ENCODE measurements at places on chromosomes 13 and 19. TPM values are rescaled to one million over a fixed set of nuclear protein-coding genes. Genes with fewer than 3 reads are reported as not detected.
A peak's percentile ranks its signal among the peaks of the same experiment; 100 is the strongest.

Gene PTH2
- not detected for total RNA-seq

Gene STARD13
- 19.3 TPM for total RNA-seq

Gene KLK4
- total RNA-seq, result not detected

Gene CGB8
- not detected for total RNA-seq

Gene SHD
- not detected for total RNA-seq

Gene CEACAM3
- total RNA-seq, result not detected

DNA sequence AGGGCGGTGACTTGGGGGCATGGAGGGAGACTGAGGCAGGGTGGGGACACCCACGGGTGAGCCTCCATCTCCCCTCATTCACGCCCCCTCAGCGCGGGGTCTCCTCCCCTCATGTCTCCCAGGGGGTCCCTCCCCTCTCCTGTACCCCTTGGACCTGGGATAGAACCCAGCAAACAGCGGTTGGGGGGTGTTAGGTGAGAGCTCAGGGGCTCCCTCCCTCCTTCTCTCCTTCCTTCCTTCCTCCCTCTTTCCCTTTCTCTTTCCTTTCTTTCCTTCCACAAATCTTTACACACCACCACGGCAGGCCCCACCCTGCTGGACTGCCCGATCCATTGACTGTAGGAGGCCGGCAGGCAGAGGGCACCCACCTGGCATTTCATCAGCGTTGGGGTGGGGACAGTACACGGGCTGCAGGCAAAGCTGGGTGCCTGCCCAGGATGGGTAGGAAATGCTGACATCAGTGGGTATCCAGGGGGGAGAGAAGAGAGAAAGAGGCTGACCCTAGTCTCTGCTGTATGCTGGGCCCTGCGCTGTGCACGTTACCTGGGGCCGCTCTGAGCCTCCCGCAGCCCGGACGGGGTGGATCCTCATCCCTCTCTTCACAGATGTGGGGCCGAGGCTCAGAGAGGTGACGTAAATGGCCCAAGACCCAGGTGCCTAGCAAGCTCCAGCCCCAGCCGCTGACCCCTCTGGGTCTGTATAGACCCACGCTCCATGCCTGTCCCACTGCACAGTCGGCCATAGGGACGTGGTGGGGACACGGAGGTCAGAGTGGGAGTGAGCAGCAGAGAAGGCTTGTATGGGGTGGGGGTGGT lies 3.5 kb downstream of the SSC5D start:
- no peak for DNase-seq

- no peak for DNase-seq
Measured at GRCh38 chr19:27846944-27847343, 1366.0 kb downstream of the UQCRFS1 start.

DNA sequence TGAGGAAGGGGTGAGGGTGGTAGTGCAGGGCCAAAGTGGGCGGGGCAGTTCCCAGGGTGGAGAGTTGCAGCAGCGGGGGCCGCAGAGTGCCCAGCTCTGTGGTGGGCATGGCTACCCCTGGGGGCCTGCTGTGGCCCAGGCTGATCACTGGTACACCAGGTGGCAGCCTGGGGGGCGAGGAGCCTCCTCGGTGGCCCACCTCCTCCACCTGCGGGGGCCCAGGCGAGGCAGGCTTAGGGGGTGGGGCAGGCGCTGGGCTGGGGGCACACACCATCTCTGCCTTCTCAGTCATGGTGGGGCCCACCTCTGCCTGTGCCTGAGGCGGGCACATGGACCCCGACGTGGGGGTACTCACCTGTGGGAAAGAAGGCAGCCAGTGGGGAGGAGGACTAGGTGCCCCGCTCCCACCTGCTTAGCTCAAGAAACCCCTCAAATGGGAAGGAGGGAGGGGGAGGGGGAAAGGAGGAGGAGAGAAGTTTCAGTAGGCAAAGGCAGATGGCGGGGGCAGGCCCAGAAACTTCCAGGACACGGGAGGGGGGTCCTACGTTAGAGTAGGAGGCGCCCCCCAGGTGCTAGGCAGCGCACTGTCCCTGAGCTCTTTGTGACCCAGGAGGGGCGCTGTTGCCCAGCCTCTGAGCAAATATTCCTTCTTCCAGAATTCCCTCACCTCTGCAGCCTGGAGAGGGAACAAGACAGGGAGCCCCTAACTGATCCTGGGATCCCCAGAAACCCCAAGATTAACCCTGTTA lies 1.6 kb downstream of the LYL1 start:
- peak; percentile 77 for DNase-seq

DNA sequence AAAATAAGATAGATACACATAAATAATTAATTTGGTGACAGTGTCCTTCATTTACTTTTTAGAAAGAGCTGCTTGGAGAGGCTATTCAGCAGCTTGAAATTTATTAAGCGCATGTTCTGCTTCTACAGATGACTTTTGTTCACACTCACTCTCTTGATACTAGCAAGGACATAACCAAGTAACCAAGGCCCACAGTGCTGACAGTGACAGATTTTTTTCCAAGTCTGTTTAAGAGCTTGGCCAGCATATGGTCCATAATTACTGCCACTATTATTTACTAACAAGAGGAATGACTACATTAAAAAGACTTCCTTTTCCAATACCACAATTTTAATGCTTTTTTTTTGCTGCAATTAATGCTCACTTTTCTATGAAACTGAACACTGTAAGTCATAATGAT lies 673.7 kb upstream of the MIR17HG start:
- no peak for DNase-seq

- no peak for DNase-seq
Measured at GRCh38 chr19:54248016-54248601, 5.5 kb upstream of the LILRA6 start.

- peak; percentile 65 for DNase-seq
Measured at GRCh38 chr13:101640788-101641400, 188.4 kb downstream of the ITGBL1 start.

- DNase-seq, result no peak
Measured at GRCh38 chr19:32101206-32101605, 244.2 kb upstream of the ZNF507 start.

- peak; percentile 18 for DNase-seq
Measured at GRCh38 chr19:7970716-7971448, 27.4 kb upstream of the TIMM44 start.

GRCh38 chr13:74153316-74153715 lies 19.1 kb upstream of the KLF12 start:
- DNase-seq, result no peak

GRCh38 chr19:984165-984967 lies at the start of gene WDR18:
Gene WDR18 (plus strand): TSS chr19:984345. CDS start chr19:984354, 9 bp downstream.
- peak; percentile 86 for DNase-seq

DNA sequence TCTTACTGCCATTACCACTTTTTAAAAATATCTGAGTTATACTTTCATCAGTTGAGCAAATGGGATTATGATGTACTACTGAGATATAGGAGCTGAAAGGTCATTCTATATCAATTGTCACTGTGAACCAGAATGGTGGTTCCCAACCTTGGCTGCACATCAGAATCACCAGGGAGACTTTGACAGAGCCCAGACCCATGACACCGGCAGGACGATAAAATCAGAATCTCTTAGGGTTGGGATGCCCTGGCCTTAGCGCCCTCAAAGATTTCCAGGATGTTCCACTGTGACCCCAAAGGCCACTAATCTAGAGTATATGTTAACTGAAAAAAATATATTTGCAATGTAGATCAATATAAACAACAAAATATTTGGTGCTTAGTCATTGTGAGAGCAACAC lies 355.1 kb downstream of the LIG4 start:
- no peak for DNase-seq

DNA sequence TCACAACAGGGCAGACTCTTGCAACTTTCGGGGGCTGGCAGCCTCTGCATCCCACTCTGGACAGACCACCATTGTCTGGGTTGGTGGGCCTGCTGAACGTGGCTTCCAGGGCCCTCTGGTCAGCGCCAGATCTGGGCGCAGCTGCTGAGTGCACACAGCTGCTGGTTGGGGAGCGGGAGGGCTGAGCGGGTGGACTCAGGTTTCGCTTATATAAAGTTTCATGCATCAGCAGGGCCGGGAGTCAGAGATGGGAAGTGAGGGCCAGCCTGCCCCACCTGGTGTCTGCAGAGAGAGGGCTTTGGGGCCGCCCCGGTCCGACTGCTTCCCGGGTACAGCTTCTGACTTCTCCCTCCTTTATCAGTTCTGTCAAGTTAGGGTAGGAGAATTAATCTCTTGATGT lies 6.9 kb downstream of the ARHGEF7 start:
- DNase-seq, result no peak

DNA sequence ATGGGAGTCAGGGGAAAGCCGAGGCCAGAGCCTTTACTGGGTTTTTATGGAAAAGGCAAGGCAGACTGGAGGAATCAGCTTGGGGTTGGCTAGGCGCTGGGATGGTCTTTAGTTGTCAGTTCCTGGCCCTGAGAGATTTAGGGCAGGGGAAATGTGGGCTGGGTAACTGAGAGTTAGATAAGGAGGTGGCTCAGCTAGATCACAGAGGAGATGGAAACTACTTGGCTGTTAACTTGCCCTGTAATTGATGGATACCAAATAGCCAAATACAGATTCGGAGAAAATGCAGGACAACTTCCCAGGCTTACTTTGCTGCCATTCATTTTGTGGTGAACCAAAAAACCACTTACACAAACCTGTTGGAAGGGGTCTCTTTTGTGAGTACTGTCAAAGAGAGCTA lies 54.0 kb downstream of the LRCH1 start:
- DNase-seq, result no peak

All from dermis microvascular lymphatic vessel endothelial cell (primary cell).